ENCODE measurements at places on chromosomes 7 and 10. TPM values are rescaled to one million over a fixed set of nuclear protein-coding genes. Genes with fewer than 3 reads are reported as not detected.

GRCh38 chr7:103947026-103947655 lies 42.3 kb downstream of the RELN start:
- no peaks in the 10 kb centered on the region for H3K36me3 ChIP-seq
- H3K27me3 ChIP-seq = peaks cover 3% of the 10 kb centered on the region
- H3K4me1 ChIP-seq = no peaks in the 10 kb centered on the region
- H3K27ac ChIP-seq = no peak overlapping the region

PAOX gene
- 6.0 TPM for total RNA-seq

DNA sequence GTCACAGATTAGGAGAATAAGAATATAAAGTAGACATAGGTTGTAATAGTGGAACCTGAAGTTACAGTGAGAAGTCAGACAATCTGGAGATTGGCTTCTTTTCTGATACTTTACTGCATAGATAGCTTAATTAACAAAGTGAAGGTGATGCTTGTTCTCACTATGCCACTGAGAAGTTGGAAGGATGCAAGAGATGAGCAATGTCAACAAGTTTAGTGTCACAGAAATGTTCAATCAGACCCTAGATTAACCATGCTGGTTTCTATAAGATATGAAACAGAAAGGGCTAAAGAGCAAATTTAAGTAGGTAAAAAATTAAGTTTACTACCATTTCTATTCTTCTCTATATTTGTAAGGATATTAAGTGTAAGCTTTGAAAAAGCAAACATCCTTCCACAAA lies 838.6 kb upstream of the SORCS1 start:
- H3K4me1 ChIP-seq = no peaks in the 10 kb centered on the region
- DNase-seq = no peak
- no peak overlapping the region for H3K27ac ChIP-seq
- H3K27me3 ChIP-seq = no peaks in the 10 kb centered on the region
- H3K4me3 ChIP-seq = no peak overlapping the region
- no peaks in the 10 kb centered on the region for H3K36me3 ChIP-seq

ECHS1 gene
- 34.0 TPM for total RNA-seq

- DNase-seq = no peak
- H3K4me3 ChIP-seq = no peak overlapping the region
- H3K27me3 ChIP-seq = no peaks in the 10 kb centered on the region
These were observed 6.6 kb upstream of the TMEM184A start for GRCh38 chr7:1562597-1563051.

PHYHIPL gene
- total RNA-seq = not detected

NPTX2 gene
- not detected for total RNA-seq

NAMPT gene
- total RNA-seq = 89.7 TPM

DNA sequence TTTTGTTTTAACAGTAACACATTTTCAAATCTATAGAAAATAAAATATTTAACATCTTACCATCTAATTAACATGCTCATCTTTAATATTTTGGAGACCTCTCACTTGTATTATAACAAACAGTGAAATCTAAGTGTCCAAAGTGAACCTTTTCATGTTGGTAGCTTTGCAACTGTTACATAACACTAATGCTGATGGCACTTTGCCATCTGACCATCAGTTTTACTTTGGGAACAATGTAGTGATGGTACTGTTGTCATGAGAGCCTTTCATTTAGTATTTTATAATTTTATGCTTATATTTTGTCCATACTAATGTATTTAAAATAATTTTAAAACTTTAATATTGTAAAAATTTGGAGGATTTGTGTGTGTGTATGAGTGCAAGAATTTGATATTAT lies 1017.0 kb upstream of the KCND2 start:
- no peak overlapping the region for H3K4me3 ChIP-seq
- H3K27ac ChIP-seq = no peak overlapping the region
- H3K36me3 ChIP-seq = no peaks in the 10 kb centered on the region
- no peaks in the 10 kb centered on the region for H3K27me3 ChIP-seq

DNA sequence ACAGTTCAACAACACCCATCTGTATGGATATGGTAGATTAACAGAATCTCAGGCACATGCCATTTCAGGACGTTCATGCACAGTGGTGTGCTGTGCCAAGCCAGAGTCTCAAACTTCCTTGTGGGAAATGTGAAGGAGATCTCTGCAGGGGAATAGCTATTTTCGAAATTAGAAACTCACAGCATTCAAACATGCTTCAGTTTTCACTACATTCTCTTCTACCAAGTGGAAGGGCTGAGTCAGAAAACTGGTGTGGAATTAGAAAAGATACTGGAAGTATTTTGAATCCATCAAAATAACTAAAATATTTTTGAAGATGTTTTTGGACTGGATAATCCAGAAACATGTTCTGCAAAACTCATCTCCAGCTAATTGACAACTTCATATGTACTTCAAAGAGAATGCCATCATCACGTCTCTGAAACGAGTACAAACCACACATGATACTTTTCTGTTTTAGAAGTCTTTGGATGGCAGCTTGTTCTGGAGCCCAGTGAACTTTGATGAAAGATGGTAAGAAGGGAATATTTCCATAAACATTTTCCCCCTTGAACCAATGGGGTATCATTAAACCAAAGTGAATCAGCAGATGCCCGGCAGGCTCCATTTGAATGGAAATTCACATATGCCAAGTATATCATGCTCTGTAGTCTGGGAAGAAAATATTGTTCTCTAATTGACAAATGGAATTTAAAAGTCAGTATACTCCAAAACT lies 616.3 kb upstream of the IGFBP3 start:
- H3K4me1 ChIP-seq = no peaks in the 10 kb centered on the region
- DNase-seq = no peak
- no peak overlapping the region for H3K4me3 ChIP-seq

DNA sequence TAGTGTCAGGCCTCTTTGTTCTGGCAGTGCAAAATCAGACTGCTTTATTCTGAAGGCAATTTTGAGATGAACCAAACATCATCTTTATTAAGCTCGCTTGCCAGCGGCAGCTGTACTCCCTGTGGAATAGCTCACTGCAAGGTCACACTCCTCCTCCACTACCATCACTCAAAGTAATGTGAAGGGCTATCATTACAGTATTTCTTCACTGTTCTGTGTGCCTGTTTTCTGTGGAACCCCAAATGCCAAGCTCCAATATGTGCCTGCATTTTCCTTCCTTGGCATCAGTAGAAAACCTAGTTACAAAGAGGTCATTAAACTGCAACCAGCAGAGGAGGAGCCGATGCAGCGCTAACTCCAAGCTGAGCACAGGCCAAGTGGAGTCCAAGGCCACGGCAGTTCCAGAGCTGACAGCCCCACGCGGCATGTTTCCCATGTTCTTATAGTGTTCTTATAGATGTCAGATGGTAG lies 21.4 kb downstream of the BCCIP start:
- H3K36me3 ChIP-seq = peaks cover 4% of the 10 kb centered on the region
- no peaks in the 10 kb centered on the region for H3K27me3 ChIP-seq

DNA sequence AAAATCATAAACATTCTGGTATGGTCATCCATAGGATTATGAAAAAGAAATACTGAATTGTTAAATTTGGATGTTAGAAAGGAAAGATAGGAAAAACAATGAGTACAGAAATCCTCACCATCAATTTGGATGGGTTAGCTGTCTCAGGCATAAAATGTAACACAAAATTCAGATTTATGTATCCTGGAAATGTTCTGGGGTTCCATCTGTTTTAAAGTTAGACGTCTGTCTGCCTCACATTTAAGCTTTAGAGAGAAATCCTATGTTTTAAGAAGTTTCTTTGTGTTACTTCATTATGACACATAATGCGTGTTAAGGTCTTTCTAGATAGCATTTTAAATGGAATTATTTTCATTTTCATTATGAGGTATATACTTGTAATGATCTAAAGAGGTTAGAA lies 103.5 kb downstream of the REEP3 start:
- H3K4me3 ChIP-seq = no peak overlapping the region
- H3K27me3 ChIP-seq = no peaks in the 10 kb centered on the region
- H3K36me3 ChIP-seq = peaks cover 1% of the 10 kb centered on the region
- H3K4me1 ChIP-seq = peaks cover 19% of the 10 kb centered on the region

- H3K27ac ChIP-seq = no peak overlapping the region
- no peaks in the 10 kb centered on the region for H3K36me3 ChIP-seq
- no peak for DNase-seq
- H3K4me1 ChIP-seq = no peaks in the 10 kb centered on the region
These were observed 49.4 kb downstream of the PLXDC2 start for GRCh38 chr10:19865676-19866075.

DNA sequence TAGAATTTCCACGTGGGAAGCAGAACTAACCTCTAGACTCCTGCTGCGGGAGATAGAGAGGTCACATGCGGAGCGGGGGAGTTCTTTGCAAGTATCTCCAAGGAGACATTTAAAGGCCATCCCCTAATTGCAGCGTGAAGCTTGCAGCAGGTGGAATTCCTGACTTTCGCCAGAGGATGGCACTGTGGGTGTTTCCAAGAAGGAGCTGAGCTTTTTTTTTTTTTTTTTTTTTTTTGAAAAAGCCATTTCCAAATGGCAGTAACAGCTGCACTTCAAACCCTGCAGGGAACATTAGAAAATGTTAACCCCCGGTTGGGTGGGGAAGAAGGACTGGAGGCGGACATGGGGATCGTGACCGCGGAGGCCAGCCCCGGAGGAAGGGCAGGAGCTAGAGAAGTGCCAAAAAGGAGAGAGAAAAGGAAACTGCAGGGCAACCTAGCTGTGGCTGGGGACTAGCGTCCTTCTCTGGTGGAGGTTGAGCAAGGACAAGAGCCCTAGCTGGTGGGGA lies 487.7 kb downstream of the TYW1 start:
- DNase-seq = peak; percentile 41
- no peaks in the 10 kb centered on the region for H3K36me3 ChIP-seq
- H3K4me3 ChIP-seq = no peak overlapping the region
- H3K27ac ChIP-seq = no peak overlapping the region
- H3K4me1 ChIP-seq = no peaks in the 10 kb centered on the region

DNA sequence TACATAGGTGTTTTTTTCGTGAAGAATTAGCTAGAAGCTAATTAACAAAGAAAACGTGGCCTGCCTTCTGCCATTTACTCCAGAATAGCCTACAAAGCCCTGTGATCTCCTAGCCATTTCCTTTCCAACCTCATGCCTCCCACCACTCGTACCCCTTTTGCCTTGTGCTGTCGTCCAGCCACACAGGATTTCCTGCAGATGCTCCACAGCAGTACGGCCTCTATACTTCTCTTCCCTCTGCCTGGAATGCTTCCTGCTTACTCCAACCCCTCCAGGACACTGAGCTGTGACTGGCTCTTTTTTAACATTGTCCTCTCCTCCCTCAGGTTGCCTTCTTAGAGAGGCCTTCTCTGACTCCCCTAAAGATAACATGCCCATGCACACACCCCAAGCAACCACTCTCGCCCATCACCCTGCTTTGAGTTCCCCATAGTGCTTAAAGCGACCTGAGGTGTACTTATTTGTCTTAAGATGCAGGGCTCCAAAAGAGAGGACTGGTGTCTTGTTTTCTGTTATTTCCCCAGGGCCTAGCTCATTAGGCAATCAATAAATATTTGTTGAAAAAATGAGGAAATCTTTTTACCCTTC lies 32.7 kb downstream of the STK17A start:
- no peak overlapping the region for H3K4me3 ChIP-seq
- H3K27ac ChIP-seq = peak overlapping the region; percentile 51
- H3K36me3 ChIP-seq = peaks cover 41% of the 10 kb centered on the region
- H3K4me1 ChIP-seq = peaks cover 49% of the 10 kb centered on the region

- no peaks in the 10 kb centered on the region for H3K4me1 ChIP-seq
- H3K4me3 ChIP-seq = no peak overlapping the region
- H3K27ac ChIP-seq = no peak overlapping the region
- no peak for DNase-seq
- no peaks in the 10 kb centered on the region for H3K27me3 ChIP-seq
These were observed 598.3 kb upstream of the GHITM start for GRCh38 chr10:83541046-83541445.

DNA sequence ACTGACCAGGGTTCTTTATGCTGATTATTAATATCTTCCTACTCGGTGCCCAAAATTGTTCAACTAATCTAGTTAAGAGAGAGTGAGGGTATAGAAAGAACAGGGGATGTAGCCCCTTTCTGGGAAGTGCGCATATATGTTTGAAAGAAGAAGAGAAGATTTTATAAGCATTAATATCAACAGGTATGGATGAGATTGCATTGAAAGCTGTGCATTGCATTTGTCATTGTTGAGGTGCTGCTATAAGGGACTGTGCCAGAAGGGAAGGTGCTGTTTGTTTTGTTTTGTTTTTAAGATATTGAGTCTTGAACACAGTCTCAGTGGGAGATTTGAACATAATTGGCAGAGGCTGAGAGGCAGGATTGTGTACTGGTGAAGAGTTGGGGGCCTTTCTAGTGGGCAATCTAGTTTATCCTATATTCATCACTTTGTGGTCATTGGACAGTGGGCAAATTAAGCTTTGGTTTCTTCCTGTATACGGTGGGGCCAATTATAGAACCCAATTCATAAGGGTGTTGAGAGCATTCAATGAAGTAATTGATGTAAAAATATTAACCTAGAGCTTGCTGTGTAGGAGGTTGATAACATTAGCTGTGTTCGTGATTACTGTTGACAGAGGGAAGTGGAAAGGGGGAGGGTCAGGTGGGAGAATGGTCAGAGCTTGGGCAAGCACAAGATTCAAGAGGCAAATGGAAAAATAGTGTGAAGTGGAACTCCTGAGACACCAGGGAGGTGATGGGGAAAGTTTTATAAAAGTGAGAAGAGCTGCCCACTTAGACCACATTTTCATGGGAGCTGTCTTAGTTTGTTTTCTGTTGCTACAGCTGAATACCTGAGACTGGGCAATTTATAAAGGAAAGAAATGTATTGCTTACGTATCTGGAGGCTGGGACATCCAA lies 19.9 kb upstream of the PCGF5 start:
- H3K4me1 ChIP-seq = peaks cover 74% of the 10 kb centered on the region
- peak overlapping the region; percentile 58 for H3K4me3 ChIP-seq
- DNase-seq = no peak
- H3K36me3 ChIP-seq = peaks cover 7% of the 10 kb centered on the region
- H3K27me3 ChIP-seq = no peaks in the 10 kb centered on the region
- H3K27ac ChIP-seq = peak overlapping the region; percentile 93

DNA sequence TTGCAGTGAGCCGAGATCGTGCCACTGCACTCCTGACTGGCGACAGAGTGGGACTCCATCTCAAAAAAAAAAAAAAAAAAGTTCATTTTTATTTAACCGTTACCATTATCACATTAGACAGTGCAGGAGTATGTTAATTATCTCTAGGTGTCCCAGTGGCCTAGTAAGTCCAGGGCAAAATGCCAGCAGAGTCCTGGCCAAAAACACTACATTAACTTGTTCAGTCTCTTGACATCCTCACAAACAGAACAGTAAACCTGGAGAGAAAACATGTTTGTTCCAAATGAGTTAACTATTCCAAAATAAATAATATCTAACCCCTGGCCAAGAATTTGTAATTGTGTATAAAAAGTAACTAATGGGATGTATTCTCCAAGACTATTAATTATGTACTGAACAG lies 43.2 kb downstream of the PTPRZ1 start:
- H3K27me3 ChIP-seq = no peaks in the 10 kb centered on the region
- no peaks in the 10 kb centered on the region for H3K4me1 ChIP-seq
- DNase-seq = no peak
- H3K27ac ChIP-seq = no peak overlapping the region

MYH16 gene
- not detected for total RNA-seq
